Heart right ventricle (tissue), 16 donors: ENCODE measurements at places on chromosomes 1 and 21.

- peak; percentile 54 for DNase-seq
Observed at GRCh38 chr1:212450331-212450881, 17.7 kb downstream of the NENF start.

GRCh38 chr1:37274938-37275631, 199.3 kb upstream of the ZC3H12A start:
- no peak for DNase-seq

- DNase-seq: no peak
Observed at GRCh38 chr1:188423073-188423472, 1594.3 kb downstream of the PLA2G4A start.

- DNase-seq: no peak
Observed at GRCh38 chr1:172663732-172664131, 4.8 kb downstream of the FASLG start.

DNA sequence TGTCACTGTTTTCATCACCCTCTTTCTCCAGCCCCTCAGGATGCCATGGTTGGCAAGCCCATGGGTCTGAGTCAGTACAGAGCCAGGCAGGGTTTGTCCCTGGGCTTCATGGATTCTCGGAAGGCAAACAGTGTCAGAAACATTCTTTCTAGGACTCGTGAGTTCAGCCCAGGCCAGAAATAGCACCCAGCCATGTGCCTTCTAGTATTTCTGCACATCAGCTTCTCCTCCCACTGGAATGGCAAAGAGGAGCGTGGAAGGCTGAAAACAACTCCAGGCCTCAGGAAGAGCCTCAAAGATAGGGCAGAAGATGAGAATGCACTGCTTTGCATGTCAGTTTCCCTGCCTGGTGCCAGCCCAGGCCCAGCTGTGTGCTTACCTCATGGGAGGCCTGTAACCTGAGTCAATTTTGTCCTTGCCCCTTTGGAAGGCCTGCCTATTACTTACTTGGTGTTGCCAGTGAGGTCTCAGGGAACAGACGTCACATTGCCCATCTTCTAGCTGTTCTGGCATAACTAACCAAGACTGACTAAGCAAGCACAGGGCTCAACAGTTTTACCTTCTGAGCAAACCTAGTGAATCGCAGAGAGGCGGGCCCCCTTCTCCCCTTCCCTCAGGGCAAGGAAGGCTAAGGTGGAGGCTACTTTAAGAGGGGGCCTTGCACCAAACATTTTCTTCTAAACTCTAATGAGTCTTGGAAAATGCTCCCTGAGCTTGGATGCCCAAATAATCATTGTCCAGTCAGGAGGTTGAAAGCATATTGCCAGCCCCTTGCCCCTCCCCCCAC, 42.4 kb downstream of the GLUL start:
- DNase-seq: peak; percentile 18
